ENCODE measurements at places on chromosomes 7 and 10.
A peak's percentile ranks its signal among the peaks of the same experiment; 100 is the strongest.

- DNase-seq, result no peak
These were observed 205.8 kb upstream of the SHH start for GRCh38 chr7:156017916-156018700.

DNA sequence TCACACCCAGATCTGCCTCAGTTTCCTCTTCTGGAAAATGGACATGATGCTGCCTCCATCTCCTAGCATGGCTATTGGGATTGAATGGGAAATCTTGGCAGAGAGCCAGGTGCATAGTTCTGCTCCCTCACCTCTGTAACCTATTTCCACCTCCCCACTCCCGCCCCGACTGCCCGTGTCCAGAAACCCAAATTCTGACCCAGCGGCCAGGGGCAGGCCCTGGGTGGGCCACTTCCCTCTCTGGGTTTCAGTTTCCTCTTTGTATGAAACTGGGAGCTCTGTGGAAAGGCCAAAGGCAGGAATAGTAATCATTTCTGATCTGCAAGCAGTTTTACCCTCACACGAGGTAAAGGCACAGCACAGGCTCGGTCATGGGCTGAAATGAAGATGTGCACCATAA lies 74.1 kb upstream of the DUSP5 start:
- no peak for DNase-seq

DNA sequence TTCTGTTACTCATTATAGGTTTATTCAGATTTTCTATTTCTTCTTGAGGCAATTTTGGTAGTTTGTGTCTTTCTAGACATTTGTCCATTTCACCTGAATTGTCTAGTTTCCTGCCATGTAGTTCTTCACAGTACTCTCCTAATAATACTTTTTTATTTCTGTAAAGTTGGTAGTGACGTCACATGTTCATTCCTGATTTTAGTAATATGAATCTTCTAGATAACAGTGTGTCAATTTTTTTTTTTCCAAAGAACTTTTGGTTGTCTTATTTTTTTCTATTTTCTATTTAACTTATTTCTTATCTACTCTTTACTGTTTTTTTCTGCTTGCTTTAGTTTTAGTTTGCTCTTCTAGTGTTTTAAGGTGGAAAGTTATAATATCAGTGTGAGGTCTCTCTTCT lies 197.3 kb upstream of the SHH start:
- DNase-seq, result no peak

- DNase-seq, result no peak
These were observed 219.6 kb downstream of the DGKB start for GRCh38 chr7:14682910-14683465.

- peak; percentile 67 for DNase-seq
These were observed 112.1 kb downstream of the VPS41 start for GRCh38 chr7:38796626-38797501.

GRCh38 chr7:128714701-128715495 lies 24.3 kb upstream of the CALU start:
- DNase-seq, result no peak

DNA sequence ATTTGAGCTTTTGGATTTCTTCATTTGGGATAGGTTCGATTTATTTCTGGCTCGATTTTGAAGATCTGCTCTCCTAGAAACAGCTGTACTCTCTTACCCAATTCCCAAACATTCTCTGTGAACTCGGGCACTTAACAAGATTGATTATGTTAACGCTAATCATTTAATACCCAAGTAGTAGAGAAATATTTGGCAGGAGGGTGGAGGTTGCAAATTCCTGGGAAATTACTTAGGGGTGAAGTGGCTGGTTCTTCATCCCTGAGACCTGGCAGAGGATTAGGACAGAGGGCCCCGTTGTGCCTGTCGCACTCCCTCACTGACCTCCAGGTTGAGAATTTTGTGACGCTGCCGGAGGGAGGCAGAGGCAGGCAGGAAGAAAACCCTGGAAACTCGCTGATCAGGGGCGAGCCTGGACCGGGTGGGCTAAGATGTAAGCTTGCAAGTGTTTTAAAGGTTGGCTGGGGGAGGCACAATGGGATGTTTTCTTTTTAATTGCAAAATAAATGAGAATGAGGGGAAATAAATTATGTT lies 182.6 kb downstream of the TCF7L2 start:
- no peak for DNase-seq

GRCh38 chr10:79404690-79405131 lies 40.7 kb downstream of the ZCCHC24 start:
- DNase-seq, result no peak

GRCh38 chr10:79468015-79468560 lies 22.7 kb upstream of the ZCCHC24 start:
- no peak for DNase-seq

- DNase-seq, result peak; percentile 94
These were observed 18.5 kb upstream of the FAM133B start for GRCh38 chr7:92608380-92609322.

DNA sequence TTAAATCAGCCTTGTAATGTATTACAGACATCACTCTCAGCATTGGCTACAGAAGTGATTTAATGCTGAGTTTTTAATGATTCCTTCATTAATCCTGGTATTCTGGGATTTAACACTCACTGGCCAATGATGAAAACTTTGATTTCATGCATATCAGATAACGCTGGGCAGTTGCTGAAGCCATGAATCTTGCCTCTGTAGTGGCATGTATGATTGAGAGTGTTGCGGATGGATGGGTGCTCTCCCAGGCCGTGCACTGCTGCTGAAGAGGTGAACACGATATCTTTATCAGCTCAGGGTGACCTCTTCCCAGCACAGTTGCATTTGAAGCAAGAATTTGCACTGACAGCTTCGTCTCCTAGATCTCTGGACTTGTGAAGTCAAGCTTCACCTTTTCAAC lies 168.7 kb downstream of the LRRC4 start:
- DNase-seq, result no peak

DNA sequence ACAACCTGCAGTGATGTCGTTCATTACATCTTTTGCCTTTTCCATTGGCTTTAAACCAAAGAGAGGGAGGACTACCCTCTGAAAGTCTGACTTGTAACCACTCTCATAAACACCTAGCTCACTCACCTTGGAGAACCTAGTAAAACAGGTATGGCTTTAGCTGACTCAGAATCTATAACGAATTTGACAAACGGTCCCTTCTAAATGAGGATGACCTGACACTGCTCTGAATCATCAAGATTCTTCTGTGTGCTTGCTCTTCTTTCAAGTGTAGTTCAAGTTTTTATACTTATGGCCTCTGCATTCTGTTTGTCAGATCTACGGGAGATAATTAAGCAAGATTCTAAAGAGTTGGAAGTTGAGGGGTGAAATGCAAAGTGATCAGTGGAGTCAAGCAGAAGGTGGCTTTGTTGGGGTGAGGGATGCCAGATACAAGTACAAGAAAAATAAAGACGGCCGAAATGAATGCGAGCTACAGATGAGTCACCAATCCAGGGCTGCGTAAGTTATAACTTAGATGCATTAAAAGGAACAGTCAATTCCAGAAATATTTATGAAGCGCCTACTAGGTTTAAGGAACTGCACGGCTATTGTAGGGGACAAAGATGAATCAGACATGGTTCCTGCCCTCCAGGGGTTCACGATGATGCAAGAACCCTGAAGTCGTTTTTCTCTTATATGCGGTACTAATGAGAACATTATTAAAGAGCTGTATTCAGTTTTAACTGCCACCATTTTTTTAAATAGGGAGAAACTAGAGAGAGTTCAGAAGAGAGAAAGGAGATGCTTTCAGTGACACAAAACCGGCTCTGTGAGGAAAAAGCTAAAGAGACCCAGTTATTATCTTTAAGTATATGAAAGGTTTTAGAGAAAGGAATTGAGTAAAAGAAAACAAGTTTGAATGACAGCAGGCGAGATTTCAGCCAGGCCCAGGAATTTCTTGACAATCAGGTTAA lies 6.5 kb downstream of the HIPK2 start:
- no peak for DNase-seq

DNA sequence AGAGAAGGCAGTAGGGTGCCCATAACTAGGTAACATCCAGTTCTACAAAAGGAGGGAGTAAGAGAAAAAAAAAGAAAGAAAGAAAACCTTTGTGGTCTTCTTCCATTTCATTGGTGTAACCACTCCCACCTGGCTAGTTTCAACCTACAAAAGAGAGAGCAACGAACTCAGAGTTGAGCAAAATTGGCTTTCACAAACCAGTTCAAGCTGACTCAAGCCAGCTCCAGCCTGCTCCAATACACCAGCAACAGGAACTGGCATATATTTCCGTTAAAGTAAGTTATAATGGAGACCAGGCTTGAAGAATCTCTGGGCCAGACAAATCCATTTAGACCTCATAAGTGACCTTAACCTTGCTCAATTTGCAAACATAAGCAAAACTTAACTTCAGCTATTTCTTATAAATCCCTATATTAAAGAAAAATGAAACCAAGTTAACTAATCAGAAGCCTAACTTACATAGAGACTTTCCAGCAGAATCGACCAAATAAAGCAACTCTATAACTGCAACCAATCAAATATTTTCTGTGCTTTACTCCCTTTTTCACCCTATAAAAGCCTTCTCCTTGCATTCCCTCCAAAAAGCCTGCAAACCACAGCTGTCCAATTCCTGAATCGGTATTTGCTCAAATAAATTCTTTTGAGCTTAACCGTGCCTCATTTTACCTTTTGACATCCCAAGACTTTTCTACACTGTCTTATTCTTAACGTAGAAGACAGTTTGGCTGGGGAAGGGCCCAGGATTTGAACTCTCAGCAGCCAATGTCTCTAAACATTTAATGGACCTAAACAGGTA lies 10.1 kb downstream of the ANKRD22 start:
- no peak for DNase-seq

- DNase-seq, result no peak
These were observed 121.9 kb downstream of the ANK3 start for GRCh38 chr10:60267802-60268201.

DNA sequence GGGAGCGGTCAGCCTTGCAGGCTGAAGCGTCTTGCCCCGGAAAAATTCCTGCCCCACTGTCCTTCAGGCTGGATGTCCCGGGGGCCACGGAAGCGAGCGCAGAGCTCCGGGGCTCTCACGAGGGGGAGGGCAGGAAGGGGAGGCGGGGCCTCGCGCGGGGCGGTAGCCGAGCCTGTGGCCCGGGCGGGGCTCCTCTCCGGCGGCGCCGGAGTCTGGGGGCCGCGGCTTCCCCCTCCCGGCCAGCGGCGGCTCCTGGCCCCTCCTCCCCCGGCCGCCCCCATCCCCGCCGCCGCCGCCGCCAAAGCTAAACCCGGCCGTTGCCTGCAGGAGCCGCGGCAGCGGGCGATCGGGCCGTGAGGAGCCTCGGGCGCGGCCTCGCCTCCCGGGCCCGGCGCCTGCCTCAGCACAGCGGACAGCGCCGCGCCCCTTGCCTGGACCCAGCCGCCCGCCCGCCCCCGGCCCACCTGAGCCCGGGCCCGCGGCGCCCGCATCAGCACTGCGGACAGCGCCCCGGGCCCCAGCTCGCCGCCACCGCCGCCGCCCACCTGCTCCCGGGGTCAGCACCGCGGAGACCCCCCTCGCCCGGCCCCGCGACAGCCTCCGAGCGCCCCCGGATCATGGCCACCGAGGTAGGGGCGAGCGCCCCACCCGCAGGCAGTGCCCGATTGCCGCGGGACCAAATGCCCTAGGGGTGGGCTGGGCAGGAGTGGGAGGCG lies at the start of gene GOLGA7B:
Gene GOLGA7B (plus strand): TSS at position 157 of the 716 bp plus-strand sequence. CDS start 461 bp downstream, at position 618.
- peak; percentile 73 for DNase-seq

DNA sequence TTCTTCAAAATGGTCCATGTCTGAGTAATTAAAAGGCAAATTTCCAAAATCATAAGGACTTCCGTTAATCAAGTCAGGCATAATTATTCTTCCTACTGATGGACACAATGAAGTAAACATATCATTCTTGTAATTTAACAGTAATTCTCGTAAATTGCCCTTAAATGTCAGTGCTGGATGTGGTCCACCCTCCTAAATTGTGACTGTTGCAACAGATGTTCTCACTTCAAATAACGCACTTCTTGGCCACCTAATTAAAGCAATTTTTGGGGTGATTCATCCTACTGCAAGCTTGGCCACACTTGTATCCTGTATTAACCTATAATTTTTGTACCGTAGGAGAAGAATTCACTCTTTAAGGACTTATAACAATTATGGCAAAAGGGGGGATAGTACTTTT lies 1.9 kb downstream of the COL1A2 start:
- peak; percentile 94 for DNase-seq

DNA sequence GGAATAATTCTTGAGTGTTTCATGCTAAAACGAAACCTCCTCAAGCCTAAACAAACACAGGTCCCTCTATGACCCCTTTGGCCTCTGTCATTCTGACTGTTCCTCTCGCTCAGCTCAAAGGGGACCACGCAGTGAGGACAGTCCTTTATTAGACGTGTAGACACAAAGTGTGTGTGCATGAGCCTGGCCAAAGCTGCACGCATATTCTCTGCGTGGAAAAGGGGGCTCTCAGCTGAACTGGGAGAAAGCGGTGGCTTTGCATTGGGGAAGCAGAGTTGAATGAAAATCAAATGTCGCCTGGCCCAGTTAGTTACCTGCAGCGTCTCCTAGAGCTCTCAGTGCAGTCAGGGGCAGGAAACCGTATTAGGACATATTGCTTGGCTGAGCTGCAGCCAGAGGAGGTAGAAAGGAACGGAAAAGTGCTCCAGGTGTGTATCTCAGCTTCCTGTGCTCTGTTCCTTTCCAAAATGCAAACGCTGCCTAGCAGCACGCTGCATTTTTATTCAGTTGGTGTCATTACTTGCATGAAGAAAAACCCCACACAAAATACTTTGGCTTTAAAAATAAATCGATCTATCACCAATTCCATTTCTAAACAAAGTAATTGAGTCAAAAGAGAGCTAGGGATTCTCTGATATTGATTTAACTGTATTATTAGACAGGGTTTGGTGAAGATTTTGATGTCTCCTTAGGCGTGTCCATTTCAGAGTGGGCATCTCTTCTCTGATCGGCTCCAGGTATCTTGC lies 4.9 kb downstream of the GATA3 start:
- no peak for DNase-seq

All from NCI-H69 (cell line).